ENCODE measurements at places on chromosomes 16 and 17.

- DNase-seq = no peak
These were observed 23.2 kb downstream of the VPS53 start for GRCh38 chr17:691423-691822.

- DNase-seq = no peak
These were observed 26.3 kb upstream of the ETV4 start for GRCh38 chr17:43572368-43572980.

DNA sequence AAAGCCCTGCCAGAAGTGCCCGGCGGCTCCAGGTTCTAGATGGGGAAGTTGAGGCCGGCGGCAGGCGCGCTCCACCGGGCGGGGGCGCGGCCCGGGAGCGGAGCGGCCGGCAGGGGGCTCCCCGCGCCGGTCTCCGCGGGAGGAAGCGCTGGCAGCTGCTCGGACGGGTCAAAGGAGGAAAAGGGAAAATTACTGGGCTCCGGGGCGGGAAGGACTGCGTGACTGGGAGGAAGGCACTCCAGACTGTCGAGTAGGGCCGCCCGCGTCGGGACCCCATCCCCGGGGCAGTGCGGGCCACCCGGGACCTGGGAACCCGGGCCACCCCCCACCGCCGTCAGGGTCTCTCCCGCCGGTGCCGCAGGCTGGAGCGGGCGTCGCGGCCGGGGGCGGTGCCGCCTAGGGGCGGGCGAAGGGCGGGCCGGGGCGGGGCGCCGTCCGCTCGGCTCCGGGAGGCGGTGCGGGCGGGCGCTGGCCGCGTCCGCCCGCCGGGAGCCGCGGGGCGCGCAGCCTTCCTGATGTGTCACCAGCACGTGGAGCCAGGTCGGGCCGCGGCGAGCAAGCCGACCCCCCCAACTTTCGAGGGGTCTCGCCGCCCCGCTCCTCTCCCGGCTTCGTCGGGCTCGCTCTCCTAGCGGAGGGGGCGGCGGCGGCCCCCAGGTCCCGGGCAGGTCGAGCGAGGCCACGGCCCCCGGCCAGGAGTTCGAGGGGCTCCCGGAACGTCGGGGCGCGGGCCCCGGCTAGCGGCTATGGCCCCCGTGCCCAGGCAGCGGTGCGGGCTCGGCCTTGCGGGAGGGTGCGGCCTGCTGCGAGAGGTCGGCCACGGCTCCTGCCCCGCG, 167.5 kb downstream of the RAB11FIP4 start:
- peak; percentile 88 for DNase-seq

GRCh38 chr17:81465910-81466309, 46.7 kb downstream of the ACTG1 start:
- DNase-seq = no peak

- DNase-seq = no peak
These were observed 1.5 kb downstream of the RSKR start for GRCh38 chr17:28612531-28612930.

- DNase-seq = no peak
These were observed 336.7 kb upstream of the C16orf82 start for GRCh38 chr16:26729951-26730541.

GRCh38 chr17:64133546-64134215, 3.7 kb upstream of the ERN1 start:
- peak; percentile 46 for DNase-seq

- peak; percentile 82 for DNase-seq
These were observed 4.4 kb upstream of the HOXB13 start for GRCh38 chr17:48732688-48733629.

DNA sequence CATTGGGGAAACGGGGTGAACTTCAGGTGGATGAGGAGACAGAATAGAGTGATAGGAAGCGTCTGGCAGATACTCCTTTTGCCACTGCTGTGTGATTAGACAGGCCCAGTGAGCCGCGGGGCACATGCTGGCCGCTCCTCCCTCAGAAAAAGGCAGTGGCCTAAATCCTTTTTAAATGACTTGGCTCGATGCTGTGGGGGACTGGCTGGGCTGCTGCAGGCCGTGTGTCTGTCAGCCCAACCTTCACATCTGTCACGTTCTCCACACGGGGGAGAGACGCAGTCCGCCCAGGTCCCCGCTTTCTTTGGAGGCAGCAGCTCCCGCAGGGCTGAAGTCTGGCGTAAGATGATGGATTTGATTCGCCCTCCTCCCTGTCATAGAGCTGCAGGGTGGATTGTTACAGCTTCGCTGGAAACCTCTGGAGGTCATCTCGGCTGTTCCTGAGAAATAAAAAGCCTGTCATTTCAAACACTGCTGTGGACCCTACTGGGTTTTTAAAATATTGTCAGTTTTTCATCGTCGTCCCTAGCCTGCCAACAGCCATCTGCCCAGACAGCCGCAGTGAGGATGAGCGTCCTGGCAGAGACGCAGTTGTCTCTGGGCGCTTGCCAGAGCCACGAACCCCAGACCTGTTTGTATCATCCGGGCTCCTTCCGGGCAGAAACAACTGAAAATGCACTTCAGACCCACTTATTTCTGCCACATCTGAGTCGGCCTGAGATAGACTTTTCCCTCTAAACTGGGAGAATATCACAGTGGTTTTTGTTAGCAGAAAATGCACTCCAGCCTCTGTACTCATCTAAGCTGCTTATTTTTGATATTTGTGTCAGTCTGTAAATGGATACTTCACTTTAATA, 7.0 kb upstream of the TMEM235 start:
- DNase-seq = no peak

GRCh38 chr17:36808180-36808661, 129.1 kb upstream of the LHX1 start:
- DNase-seq = peak; percentile 60

DNA sequence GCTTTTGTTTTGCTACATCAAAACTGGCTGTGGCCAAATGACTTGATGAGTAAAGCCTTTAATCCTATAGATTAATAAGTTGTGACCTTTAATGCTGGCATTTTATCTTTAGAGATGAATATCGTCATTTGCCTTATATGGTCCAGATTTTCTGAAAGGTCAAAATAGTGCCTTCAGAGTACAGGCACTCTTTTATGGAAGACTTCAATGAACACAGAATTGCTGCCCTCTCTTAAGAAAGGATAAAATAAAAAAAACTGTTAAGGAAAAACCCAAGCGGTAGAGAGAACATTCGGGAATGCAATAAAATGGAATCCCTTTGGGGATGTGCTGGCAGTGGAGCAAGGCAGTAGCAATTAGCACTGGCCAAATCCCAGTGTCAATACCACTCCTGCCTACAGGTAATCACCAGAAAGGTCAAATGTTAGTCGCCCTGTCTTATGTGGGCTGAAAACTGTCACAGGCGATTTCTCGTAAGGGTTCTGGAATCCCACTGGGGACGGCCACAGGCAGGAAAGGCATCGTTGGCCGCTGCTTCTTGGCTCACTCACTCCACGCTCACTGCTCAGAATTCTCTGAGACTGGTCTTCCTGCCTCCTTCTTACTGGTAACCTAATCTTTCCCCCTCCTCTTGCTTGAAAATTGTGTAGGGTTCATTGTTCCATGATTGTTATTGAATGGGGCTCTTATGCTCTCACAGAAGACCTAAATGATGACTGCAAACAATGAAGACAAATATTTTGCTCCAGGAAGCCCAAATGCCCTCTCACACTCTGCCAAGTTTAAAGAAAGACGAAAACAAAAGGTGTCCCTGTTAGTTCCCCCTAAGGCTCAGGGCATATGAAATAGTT, 45.4 kb upstream of the HSBP1 start:
- DNase-seq = no peak

Measured in H9 (cell line).